ENCODE measurements at places on chromosomes 16 and 17.

GRCh38 chr17:47831934-47832327, 461 bp downstream of the LRRC46 start:
- DNase-seq, result no peak

DNA sequence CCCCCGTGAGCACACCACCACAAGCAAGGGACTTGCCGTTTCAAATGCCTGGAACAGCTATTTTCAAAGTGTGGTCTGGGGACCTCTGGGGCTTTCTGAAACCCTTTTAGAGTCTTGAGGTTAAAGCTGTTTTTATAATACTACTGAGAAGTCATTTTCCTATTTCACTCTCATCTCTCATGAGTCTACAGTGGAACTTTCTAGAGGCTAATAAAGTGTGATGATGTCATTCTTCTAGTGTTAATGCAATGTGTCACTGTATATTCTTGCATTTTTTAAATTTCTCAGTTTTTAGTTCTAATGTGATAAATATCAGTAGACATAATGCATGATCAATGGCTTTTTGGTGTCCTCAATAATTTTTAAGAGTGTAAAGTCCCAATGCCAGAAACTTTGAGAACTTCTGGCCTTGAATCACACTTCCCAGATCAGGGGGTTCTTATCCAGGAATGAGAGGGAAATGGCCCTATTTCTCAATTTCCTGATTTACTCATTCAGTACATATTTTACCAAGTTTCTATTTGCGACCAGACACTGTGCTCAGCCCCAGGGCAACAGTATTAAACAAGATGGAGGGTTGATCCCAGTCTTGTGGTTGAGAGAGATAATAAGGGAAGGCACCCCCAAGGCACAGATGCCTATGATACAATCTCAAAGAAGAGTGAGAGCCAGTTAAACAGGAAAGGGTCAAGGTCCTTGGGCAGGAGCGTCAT, 444.0 kb downstream of the HS3ST3B1 start:
- DNase-seq, result no peak

GRCh38 chr17:75731086-75731715, 9.9 kb downstream of the ITGB4 start:
- no peak for DNase-seq

GRCh38 chr16:84194470-84195200, 3.7 kb downstream of the ADAD2 start:
- no peak for DNase-seq

GRCh38 chr17:71764505-71764904, 356.3 kb upstream of the SOX9 start:
- no peak for DNase-seq

DNA sequence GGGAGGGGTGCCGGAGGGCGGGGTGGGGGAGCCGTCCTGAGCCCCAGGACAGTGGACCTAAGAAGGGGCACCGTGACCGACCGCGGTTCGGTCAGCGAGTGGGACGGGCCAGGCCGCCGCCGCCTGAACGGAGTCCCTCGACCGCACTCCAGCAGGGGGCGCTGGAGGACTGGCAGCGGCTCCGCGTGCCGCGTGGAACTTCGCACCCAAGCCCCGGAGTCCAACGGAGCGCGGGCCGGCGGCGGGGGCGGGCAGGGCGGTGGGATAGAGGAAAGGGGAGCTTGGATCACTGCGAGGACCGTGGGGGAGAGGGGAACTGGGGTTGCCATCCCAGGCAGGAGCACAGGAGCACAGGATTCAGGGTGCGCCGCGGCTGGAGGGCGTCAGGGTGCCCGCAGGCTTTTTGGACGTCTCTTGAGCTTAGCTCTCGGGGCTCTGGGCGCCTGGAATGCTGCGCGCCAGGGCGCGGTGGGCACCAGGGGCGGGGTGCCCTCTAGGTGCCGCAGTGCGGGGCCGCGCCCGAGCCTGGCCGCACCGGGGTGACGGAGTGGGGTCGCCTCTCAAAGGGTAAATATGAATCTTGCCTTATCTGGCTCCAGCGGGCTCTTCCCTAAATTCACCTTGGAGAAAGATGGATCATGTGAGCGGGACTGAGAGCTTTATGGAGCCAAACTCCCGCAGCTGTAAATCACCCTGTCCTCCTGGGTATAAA, 379 bp upstream of the OTOP2 start:
- DNase-seq, result peak; percentile 68

DNA sequence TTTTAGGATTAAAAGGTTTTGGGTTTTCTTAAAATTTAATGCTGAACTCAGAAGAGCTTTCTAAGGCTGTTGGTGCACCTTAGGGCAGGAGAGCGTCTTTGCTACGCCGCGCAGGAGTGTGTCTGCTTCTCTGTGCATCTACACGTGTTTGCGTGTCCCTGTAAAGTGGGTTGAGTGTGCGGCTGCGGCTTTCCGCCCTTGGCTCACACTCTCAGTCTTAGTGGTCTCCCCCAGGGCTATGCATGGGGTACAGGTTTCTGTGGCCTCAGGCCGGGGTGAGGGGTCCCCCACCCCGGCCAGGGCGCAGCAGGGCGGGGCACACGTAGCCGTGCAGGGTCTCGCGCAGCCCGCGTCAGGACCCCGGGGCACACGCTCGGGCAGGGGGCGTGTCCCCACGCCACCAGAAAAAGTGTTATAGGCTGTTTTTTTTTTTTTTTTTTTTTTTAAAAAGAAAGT, 727 bp upstream of the TENT4B start:
- DNase-seq, result no peak

GRCh38 chr16:19232988-19233387, 52.5 kb upstream of the CLEC19A start:
- DNase-seq, result no peak

GRCh38 chr17:48129981-48130380, 22.4 kb downstream of the SNX11 start:
- no peak for DNase-seq

DNA sequence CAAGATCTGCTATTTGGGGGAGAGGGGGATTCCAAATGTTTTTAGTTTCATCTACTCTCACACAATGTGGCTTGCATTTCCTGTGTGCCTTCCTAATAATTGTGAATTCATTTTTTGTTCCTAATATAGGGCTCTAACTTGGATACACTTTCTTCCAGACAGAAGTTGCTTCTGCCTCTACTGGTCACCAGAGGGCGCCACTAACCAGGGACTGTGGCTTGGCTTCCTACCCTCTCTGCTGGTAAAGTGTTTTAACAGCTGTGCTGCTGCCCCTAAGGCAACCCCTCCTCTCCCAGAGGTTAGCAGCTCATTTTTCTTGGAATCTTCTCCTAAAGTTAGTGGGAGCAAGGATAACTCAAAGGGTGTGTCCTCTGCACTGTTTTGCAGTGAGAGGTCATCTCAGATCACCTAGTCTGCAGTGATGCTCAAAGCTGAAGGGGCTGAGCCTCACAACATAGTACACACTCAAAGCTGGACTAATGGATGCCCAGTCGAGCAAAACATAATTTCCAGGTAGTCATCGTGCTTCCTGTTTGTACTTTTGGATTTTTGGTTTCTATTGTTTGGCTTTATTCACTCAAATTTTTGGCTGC, 5.0 kb upstream of the PRSS54 start:
- no peak for DNase-seq

GRCh38 chr17:32792207-32792606, 84.7 kb downstream of the MYO1D start:
- DNase-seq, result no peak

DNA sequence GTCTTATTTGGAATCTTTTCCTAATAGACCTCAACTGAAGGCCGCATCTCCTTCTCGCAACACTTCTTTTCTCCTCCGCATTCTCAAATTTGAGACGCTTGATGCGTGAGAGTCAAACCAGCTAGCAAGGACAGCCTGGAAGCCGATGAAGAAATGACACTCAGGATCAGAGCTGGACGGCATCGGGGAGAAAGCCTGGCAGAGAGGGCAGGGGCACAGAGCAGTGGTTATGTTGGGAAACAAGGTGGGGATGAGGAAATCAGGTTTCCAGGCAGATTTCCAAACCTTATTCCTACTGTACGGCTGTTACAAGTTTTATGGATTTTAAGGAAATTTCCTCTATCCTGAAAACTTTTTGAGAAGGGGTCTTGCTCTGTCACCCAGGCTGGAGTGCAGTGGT, 164.6 kb upstream of the RPH3AL start:
- DNase-seq, result no peak

DNA sequence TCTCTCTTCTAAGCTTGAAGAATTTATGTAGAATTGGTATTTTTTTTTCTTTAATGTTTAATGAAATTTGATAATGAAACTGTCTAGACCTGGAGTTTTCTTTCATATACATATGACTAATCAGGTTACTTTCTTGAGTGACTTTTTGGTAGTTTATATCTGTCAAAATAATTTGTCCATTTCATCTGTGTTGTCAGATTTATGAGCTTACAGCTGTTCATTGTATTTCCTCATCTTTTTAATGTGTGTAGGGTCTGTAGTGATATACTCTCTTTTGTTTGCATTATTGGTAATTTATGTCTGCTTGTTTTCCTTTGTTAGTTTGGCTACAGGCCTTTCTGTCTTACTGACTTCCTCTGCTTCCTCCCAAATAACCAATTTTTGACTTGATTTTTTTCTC, 55.7 kb downstream of the TAOK1 start:
- no peak for DNase-seq

DNA sequence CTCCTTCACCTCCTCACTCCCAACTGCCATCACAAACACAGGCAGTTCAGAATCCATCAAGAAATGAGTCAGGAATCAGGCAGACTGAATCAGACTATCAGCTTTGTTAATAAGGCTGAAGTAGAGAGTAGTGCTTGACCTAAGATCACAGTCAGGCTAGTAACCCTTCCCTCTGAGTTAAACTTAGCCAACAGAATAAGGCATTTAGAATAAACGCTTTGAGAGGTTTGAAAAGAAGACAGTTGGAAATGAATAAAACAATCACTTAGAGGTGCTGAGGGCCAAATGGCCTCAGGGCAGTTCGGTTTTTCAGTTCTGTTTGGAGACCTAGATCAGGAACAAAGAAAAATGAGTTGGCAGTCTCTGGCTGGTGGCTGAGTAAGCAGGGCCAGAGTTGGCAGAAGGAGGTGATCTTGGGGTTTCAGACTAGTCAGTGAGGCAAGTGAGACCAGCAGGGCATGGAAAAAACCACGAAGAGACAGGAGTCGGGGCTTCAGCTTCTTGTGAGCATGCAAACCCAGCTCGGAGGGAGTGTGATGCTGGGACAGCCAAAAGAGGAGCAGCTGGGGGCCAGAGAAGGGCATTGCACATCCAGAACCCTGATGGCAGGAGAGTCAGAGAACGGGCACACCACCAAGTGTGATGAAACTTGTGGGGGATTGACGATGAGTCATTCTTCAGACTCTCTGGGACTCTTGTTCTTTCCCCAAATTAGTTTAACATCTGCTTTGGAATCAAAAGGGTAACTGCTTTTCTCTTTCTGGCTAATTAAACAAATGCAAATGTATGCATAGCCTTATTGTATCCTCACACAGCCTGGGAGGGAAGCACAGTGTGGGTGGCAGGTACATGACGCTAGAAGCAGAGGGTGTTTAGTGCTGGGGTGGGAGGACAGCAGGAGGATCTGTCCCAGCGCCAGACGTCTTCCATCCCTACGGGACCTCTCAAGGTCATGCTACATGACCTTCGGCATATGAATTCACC, 54.8 kb downstream of the SPECC1 start:
- no peak for DNase-seq

- DNase-seq, result no peak
Measured at GRCh38 chr17:80780381-80781198, 211.1 kb upstream of the CHMP6 start.

DNA sequence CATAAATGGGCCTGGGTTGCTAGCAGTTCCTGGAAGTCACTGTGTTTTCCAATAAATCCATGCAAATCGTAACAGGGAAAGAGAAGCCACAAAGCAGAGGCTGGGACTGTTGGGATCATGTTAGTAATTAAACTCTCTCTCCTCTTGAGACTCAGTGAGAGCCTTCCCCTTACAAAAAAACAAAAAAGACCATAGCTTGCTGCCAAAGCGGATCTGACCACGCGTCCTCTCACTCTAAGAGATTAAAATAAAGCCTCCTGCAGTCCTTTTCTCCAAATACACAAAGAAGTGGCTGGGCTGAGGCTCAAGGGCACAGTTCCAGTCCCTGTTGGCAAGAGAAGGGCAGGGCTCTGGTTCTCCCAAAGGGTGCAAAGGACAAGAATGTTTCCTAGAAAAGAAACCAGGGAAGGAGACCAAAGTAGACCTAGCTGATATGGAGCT, 38.5 kb downstream of the PIGL start:
- no peak for DNase-seq

GRCh38 chr17:66548659-66549310, 246.4 kb downstream of the PRKCA start:
- no peak for DNase-seq

DNA sequence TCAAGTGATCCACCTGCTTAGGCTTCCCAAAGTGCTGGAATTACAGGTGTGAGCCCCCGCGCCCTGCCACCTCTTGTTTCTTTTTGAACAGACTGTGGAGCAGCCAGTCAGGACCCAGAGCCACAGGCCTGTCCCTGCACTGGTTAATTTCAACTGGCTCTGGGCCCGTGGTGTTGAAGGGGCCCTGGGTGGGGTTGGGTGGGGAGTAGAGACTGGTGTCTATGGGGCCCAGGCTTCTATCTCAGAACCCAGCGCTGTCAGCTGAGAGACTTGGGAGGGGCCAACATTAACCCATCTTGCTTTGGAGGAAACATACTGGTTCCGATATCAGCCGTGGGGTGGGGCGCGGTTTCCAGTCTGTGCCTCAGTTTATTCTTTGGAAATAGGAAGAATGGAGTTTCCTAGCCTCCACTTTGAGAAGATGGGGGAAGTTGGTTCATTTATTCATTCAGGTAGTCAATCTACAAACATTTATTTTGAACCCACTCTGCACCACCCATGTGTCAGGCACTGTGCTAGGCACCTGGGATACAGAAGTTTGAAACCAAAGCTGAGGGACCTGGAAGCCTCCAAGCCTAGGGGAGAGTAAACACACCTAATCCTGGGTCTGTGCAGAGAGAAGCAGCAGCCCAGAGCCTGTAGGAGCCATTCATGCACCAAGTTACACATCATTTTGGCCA, 15.5 kb upstream of the SLC4A1 start:
- no peak for DNase-seq

DNA sequence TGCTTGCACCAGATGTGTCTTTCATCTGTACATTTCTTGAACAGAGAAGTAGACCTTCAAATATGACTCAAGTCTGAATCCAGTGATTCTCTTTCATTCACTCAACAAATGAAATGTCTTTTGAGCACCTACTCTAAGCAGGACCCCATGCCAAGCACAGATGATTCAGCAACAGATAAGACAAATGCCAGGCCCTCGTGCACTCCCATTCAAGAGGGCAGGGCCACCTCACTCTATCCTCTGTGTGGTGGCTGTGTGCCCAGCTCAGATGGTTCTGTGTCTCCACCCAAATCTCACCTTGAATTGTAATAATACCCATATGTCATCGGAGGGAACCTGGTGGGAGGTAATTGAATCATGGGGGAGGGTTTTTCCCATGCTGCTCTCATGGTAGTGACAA, 74.1 kb upstream of the NKD1 start:
- DNase-seq, result no peak

GRCh38 chr16:4316864-4317531, 1.1 kb downstream of the GLIS2 start:
- DNase-seq, result no peak

DNA sequence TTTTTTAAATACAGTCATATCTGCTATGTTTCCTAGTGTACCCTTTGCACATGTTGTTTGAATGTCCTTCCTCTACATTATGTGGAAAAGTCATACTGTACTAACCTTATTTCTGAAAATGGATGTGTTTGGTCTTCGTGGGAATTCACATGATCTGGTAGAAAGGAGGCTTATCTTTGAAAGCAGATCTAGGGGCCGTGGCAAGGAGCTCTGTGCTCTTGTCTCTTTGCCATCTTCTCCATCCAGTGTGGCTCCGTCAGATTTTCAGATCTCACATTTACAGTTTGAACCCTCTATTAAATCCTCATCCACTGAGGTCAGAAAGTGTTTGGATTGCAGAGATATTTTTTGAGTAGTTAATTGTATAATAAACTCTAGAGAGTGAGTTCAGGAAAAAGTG, 32.9 kb downstream of the MAP2K4 start:
- no peak for DNase-seq

Data from stimulated activated CD4-positive, alpha-beta T cell treated with anti-CD3 and anti-CD28 coated beads, TNF-alpha, amount 100 ng/mL, for 1 hour (primary cell).